IPS DF 19.7 (cell line): ENCODE measurements at places on chromosomes 12 and 14.

DNA sequence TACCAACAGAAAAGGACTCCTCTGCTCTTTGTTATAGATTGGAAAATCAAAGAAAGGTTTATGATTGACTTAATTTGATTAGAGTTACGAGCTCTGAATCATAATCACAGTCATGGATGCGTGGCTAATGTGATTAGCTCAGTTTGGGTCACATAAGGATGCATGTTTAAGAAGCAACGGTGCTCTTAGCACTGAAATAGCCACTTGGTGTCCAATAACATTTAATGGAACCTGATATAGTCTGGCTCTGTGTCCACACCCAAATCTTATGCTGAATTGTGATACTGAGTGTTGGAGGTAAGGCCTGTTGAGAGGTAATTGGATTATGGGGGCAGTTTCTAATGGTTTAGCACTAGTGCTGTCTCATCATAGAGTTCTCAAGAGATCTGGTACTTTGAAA is 501.6 kb downstream of the SLC6A15 start:
- DNase-seq, result no peak

- no peak for DNase-seq
Observed at GRCh38 chr12:109729371-109729781, 15.8 kb downstream of the FAM222A start.

DNA sequence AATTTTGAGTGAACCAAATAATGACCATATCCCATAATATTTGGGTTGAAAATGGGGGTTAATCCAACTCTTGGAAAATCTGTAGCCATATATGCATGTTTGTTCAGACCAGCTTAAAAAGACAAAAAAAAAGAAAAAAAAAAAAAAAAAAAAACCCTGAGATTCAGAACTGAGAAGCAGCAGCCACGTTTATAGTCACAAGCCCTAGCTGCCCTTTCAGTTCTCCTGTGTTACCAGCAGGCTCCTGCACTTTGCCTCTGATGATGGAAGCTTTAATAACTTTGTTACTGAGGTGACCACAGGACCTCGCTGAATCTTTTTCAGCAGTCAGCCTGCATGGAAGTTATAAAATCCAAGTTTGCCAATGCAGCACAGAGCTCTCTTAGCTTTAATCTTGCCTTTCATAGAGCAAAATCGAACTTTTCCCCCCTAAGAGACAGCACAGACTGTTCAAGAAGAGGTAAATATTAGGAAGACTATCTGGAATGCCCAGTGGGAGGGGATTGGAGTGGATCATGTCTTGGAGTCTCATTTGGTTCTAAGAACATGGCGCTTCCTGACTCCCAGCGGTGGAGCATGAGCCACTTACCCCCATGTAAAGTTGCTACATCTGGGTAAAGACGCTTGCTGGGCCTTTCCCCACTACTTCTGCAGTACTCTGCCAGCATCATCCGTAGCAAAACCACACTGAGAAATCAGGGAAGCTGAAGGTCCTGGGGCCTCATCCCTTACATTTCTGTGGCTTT is 20.6 kb downstream of the GNG2 start:
- DNase-seq, result no peak

- no peak for DNase-seq
Observed at GRCh38 chr14:79407572-79407971, 803.7 kb downstream of the DIO2 start.

GRCh38 chr14:65664436-65664835 is 251.9 kb downstream of the FUT8 start:
- no peak for DNase-seq

DNA sequence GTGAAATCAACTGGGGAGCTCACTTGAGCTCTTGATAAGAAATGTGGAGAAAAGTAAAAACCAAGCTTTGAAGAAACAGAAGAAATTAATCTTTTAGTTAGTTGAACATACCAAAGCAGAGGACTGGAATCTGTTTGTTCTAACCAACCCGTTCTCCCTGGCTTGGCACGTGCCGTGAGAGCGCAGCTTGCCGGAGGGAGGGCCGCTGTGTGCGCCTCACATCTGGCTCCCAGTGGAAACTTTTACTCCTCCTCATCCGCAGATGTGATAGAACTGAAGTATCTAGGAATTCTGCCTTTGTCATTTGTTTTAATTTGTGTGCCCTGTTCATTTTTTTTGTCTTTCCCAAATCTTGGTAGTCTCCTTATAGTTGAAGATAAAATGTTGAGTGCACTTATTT is 64.9 kb downstream of the DDX51 start:
- no peak for DNase-seq

GRCh38 chr14:100446572-100446971 is 123.4 kb downstream of the SLC25A47 start:
- DNase-seq, result peak; percentile 81

DNA sequence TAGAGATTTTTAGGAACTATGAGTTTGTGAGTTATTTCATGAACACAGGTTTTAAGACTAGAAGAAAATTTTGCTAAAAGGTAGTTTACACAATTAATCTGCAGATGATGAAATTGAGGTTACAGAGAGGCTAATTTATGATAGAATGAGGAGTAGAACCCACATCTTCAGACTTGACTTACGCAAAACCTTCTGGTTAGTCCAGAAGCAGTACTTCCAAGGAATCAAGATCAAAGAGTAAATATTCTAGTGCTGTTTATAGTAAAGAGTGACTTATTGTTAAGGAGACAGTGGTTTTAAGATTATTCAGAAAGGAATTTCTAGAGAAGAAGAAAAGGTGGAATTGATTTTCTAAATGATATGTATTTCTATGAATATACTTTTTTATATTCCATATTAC is 10.6 kb upstream of the KITLG start:
- DNase-seq, result no peak

- DNase-seq, result no peak
Observed at GRCh38 chr12:48972213-48972951, 847 bp upstream of the WNT10B start.

DNA sequence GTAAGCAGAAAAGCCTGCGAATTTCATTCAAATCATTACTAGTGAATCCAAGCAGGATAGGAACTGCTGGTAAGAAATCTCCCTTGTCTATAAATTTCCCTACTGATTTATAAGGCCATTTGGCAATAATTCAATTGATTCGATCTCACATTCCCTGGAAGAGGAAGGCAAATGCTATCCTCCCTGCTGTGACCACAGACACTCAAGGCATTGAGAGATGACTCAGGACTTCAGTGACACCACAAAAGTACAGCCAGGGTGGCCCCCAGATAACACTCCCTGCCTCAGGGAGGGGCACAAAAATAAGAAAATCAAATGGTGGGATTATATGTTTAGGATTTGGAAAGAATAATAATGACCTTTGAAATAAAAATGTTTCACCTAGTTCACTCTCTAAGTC is 162.7 kb downstream of the GRIP1 start:
- no peak for DNase-seq

DNA sequence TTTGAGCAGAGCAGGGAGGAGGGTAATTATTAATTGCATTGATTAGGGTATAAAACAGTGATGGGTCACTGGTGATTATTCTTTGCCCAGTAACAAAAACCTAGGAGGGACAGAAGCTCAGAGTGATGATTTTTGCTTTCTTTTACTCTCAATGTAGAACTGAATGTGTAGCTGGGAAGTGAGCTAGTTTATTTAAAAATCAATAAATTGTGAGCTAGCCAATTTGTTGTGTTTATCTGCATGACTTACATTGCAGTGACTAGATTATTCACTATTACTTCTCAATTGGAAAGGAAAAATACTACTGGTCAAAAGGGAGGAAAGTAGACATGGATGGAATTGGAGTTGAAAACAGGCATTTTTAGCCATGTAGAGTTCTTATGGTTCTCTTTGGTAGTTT is 107.1 kb downstream of the PLXNC1 start:
- no peak for DNase-seq

- no peak for DNase-seq
Observed at GRCh38 chr12:3967556-3968160, 94.5 kb upstream of the PARP11 start.
